Activated T-cell treated with anti-CD3 and anti-CD28 coated beads, Interleukin-2, amount 50 U/mL, for 48 hours (primary cell): ENCODE measurements at places on chromosomes 7 and 10.

- no peak for DNase-seq
Measured at GRCh38 chr10:103870516-103870915, 15.1 kb upstream of the SH3PXD2A start.

DNA sequence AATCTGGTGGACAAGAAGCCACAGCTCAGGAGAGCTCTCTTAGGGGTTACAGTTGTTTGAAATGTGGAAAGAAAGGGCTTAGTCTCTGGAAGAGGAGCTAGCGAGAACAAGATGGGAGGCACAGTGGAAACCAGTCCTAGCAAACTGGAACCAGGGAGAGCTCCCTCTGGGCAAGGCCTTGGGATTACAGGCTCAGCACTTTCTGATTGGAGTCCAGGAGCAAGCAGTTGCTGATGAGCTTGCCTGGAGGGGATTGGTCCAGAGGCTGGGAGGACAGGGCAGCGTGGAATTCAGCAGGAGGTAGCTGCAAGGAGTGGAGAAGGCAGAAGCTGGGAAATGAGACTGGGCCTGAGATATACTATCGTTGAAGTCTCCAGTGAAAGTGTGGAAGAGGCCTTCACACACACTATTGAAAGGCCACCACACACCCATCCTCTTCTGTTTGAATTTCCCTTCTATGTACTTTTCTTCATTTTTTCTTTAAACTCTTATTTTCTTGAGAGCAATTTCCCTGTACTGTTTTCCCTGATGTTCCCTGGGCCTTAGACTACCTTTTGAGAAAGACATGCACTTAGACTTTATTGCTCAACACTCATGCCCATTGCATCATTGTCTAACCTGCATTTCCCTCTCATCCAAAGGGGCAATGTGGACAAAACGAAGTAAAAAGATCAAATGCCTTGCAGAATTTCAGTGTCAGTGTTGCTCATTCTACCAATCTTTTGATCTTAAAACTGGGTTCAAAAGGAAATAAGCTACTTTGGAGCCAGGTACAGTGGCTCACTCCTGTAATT is 57.8 kb upstream of the LANCL2 start:
- no peak for DNase-seq

GRCh38 chr7:40092182-40092581 is 42.2 kb downstream of the MPLKIP start:
- no peak for DNase-seq

DNA sequence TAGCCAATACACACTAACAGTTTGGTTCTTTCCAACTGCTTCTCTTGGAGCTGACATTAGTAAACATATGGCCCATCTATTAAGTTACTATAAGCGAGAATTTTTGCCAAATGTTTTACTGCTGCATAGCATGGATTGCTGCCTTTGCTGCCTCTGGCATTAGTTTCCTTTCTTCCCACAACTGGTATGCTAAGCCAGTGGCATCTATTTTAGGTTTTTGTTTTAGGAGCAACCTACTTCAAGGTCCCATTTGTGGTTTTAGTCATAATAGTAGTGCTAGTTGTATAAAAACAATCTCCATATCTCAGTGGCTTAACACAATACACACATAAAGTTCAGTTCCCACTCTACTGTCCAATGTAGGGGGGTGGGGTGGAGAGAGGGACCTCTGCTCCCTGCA is 25.9 kb upstream of the PANK1 start:
- no peak for DNase-seq

DNA sequence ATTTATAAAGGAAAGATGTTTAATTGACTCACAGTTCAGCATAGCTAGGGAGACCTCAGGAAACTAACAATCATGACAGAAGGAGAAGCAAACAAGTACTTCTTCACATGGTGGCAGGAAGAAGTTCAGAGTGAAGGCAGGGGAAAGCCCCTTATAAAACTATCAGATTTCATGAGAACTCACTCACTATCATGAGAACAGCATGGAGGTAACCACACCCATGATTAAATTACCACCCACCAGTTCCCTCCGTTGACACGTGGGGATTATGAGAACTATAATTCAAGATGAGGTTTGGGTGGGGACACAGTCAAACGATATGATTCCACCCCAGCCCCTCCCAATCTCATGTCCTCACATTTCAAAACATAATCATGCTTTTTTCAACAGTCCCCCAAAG is 124.2 kb upstream of the PCGF5 start:
- no peak for DNase-seq

GRCh38 chr7:98281757-98282606 is 496 bp downstream of the BRI3 start:
- peak; percentile 47 for DNase-seq

- no peak for DNase-seq
Measured at GRCh38 chr10:32956365-32957197, 1.4 kb downstream of the ITGB1 start.

DNA sequence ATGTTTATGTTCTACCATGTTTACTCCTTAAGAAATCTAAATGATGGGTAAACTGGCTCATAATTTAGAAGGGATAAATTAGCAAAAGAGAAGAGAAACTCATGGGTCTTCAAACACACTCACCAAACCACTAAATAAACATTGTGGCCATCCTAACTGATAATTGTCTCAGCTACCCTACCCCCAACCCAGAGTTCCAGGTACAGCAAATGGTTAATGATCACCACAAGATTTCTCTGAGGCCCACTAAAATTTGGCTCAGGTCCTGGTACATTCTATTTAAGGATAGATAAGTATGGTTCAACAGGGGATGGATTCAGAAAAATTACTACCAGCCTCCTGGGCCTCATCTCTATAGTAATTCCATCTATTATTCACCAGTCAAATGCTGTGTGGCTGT is 21.4 kb downstream of the SLC25A13 start:
- DNase-seq = no peak

DNA sequence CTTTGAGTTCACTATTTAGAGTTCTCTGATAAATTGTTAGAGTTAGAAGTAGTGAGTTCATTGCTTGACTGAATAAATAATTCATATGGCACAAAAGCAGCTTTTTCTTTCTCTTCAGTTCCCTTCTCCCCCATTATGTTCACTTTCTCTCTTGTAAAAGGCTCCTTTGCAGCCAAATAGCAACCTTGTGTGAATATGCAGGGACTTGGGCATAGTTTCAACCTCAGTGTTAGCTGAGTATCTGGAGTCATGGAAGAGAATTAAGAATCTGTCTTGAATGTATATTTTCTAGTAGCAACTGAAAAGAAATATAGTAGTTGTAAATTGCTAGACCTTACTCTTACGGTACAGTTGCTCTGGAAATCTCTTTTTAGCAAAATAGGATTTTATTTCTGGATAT is 31.9 kb downstream of the ZEB1 start:
- DNase-seq = no peak

GRCh38 chr10:88442716-88443115 is 140.4 kb downstream of the RNLS start:
- no peak for DNase-seq

DNA sequence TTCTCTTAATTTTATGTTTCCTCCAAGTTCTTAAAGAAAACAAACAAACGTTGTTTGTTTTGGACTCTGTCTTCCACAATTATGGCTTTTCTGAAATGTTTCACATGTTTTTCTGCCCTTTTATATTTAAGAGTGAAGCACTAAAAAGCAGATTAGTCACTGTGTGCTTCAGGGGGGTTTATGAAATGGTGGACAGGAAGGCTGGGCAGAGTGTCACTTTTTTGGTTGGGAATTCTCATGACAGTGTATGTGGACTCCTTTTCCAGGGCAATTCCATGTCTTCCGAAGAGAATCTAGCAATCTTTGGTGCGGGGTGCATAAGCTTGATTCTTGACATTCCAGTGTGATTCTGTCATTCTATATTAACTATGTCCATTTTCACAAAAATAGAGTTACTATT is 669.4 kb downstream of the PARD3 start:
- no peak for DNase-seq

- no peak for DNase-seq
Measured at GRCh38 chr7:101718363-101719122, 89.4 kb upstream of the MYL10 start.

- DNase-seq = peak; percentile 90
Measured at GRCh38 chr7:50449881-50450589, at the start of gene FIGNL1. TSS of gene FIGNL1 (minus strand) at chr7:50450350. CDS start at chr7:50447287, 3,063 bp downstream.

- DNase-seq = no peak
Measured at GRCh38 chr10:119473771-119474170, 68.7 kb downstream of the RGS10 start.

DNA sequence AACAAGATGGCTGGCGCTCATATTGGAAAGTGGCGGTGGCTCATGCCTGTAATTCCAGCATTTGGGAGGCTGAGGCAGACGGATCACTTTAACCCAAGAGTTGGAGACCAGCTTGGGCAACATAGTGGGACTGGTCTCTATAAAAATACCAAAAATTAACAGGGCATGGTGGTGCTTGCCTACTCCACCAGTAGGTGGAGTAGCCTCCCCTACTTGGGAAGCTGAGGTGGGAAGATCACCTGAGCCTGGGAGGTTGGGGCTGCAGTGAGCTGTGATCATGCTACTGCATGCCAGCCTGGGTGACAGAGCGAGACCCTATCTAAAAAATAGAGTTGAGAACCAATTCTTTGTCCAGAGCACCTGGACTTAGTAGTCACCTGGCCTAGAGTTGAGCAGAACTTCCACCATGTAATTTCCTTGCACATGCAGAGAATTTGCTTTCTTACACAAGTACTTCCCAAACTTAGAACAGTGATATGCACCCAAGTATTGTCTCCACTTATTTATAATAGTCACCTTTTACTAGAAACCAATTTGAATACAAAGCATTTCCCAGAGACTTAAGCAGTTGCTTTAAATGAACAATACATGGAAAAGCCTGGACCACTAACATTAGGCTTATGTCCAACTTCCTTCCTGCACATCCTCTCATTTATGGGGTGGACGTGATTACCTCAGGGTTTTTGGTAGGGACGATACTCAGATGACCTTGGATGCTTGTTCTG is 15.9 kb downstream of the LAMB4 start:
- no peak for DNase-seq
